ENCODE measurements at places on chromosomes 7 and 10.

DNA sequence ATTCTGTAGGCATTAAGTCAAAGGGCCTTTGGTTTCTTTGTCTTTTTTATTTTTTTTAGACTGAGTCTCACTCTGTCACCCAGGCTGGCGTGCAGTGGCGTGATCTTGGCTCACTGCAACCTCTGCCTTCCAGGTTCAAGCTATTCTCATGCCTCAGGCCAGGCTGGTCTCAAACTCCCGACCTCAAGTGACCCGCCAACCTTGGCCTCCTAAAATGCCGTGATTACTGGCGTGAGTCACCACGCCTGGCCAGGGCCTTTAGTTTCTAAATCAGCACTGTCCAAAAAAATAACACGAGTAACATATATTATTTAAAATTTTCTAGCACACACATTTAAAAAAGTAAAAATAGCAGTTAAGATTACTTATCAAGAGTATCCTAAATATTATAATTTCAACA lies 11.1 kb upstream of the ACSL5 start:
- DNase-seq, result no peak

DNA sequence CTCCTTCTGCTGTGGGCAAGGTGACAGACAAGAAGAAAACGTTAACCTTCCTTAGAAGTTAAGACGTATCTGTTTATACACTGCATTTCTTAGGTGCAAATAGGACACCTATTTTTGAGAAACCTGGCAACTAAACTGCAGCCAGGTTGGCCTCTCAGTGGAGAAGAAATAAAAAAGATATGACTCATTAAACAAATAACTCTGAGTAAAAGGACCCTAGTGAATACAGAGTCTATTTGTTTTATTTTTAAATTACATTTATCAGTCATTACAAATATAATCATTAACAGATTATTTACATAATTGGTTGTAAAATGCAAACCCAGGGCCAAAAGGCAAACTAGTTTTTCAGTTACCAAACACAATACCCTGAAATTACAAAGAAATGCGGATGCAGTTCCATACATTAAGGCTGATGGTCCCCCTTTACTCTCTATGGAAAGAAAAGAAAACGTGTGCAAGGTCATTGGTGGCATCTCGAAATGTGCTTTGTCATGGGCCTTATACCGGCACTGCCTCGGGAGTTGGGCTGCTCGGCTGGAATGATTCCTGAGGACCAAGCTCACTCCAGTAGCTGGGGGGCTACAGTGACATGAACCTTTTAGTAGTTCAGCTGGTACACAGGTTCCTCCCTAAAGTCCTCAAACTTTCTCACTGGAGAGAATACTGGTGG lies 38.4 kb downstream of the ADRB1 start:
- DNase-seq, result no peak

DNA sequence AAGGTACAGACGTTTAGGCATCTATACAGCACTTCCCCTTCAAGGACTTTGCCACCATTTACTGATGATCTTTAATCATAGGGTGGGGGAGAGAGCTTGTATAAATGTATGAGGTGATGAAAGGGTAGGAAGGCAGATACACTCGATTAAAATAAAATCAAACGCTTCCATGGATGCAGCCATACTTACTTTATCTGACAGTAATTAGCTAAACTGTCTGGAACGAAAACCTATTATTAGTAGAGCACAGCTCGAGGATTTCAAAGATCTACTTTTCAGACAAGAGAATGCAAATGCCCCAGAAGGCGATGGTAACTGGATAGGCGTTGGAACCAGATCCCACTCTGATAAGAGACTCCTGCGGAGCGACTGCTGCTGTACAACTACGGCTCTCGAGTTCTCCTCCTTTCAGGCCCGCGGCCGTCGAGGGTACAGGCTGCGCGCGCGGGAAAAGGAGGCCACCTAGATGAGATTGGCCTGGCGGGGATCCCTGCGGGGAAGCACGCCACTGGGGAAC lies 3.1 kb upstream of the NKX2-3 start:
- DNase-seq, result no peak

GRCh38 chr10:27392606-27393005 lies 111.5 kb upstream of the RAB18 start:
- DNase-seq, result no peak

DNA sequence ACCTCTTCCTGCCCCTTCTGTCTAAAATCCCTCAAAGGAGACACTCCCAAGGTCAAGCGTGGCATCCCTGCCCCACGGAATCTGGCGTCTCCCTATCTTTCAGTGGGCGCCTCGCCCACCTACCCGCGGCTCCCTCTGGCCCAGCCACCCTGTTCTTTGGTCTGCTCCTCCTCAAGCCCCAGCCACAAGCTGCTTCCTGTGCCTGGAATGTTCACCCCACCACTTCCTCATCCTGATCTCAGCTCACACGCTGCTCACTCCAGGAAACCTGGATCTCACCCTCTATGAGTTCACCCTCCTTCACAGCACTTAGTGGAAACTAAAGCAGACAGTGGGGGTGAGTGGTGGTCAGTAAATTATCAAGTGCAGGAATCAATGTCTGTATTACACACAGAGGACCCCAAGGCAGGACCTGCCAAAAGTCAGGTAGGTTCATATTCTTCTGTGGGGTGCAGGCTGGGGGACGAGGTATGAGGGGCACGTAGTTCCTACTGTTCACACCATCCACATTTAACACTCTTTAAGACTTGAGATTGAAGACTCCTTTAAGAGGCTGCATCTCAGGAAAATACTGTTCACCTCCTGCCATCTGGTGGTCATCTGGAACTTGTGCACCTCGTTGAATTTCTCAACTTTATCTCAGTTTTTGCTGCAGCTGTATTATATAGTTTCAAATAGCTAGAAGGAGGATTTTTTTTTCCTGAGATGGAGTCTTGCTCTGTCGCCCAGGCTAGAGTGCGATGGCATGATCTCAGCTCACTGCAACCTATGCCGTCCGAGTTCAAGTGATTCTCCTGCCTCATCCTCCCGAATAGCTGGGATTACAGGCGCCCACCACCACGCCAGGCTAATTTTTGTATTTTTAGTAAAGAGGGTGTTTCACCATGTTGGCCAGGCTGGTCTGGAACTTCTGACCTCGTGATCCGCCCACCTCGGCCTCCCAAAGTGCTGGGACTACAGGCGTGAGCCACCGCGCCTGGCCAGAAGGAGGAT lies 166.6 kb downstream of the ARHGAP21 start:
- no peak for DNase-seq

GRCh38 chr7:151744656-151745638 lies 132.0 kb downstream of the PRKAG2 start:
- no peak for DNase-seq

GRCh38 chr10:58661336-58661735 lies 148.7 kb downstream of the BICC1 start:
- DNase-seq, result no peak

- DNase-seq, result no peak
These were observed 23.0 kb downstream of the P4HA1 start for GRCh38 chr10:73073627-73074026.

DNA sequence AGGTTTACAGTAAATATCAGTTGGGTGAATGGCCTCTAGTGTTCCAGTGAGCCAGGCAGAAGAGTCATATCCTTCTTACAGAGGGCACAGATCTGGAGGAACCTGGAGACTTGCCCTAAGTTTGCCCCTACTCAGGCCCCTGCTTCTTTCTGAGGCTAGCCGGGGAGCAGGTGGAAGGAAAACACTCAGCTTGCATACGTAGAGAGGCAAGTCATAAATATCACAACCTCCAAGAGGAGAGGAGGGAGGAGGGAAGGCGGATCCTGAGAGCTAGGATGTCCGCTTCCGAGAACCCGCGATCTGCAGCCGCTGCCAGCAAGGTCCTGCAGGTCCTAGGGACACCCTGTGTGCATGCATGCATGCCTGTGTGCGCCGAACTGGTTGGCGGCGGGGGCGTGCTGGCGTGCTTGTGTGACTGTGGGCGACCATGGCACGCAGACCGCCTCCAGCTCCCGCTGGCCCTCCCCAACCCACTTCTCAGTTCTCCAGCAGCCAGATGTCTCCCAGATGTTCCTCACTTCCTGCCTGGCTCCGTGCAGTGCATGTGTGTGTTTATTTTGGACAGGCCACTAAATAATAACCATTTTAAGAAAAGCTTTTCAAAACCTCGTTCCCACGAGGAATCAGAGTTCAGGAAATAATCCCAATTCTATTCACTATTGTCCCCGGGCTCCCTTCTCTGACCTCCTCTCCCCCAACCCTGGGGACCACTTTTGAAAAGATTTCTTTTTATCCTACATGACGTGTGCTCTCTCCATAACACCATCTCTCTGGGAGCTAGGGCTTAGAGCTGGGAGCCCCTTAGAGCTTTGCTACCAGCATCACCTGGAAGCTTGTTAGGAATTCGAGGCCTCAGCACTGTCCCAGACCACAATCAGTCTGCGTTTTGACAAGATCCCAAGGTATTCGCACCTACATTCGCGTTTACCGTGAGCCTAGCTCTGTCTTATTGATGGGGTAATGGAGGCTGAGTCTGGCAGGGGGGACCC lies 32.4 kb downstream of the UNC5B start:
- DNase-seq, result no peak

DNA sequence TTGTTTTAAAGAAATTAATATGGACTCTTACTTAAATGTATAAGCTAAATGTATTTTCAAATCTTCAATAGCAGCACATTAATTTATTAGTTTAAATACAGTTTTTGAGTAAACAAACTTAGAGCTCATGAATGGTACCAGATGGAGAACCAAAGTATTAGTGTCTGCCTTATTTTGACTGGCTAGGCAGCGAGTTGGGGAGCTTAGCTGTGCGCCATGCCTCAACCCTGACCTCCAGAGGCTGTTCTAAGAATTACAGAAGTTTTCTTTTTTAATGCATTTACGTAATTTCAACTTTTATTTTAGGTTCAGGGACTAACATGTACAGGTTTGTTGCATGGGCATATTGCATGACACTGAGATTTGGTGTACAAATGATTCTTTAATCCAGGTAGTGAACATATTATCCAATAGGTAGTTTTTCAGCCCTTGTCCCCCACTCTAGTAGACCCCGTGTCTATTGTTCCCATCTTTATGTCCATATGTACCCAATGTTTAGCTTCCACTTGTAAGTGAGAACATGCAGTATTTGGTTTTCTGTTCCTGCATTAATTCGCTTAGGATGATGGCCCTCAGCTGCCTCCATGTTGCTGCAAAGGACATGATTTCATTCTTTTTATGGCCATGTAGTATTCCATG lies 166.8 kb downstream of the IQUB start:
- DNase-seq, result no peak

DNA sequence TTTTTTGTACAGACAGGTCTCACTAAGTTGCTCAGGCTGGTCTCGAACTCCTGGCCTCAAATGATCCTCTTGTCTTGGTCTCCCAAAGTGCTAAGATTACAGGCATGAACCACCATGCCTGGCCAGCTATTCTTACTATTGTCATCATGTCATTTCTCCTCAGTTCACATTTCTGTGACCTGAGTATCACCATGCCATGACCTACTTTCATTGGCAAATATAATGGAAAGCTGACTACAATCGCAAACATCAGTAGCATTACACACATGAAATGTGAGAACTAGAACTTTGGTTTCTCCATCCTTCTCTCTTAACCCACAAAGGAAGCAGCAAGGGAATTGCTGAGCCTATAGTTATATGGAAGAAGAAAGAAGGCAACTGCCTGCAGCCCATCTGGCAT lies 26.0 kb upstream of the WIPF3 start:
- DNase-seq, result no peak

- no peak for DNase-seq
These were observed 28.9 kb upstream of the ANAPC16 start for GRCh38 chr10:72186982-72187330.

DNA sequence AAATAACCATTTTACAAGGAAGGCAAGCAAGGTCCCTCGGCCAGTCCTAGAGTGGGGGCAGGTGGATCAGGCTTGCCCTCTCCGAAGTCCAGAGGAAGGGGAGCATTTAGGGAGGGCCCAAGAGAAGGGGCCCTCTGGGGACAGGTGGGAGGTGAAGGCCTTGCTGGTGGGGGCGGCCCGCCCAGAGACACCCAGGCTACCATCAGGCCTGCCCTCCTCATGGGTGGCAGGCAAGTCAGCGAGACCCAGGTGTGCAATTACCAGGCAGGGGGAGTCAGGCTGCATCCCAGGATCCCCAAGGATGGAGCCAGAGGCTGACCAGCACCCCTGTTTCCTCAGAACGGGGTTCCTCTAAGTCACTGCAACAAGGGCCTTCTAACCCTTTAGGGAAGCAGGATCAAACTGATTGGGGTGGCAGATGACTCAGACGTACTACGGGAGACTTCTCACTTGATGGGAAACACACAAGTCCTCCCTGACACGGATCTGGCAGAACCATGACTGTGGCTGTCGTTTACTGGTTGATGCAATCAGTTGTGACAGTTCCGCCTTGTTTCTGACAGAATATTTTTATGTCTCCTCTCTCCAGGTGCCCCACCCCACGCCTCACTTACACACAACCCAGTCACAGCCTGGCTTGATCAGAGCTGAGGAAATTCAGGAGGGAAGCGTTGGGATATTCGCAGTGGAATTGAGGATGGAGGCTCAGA lies 8.2 kb downstream of the LOXL4 start:
- no peak for DNase-seq

- no peak for DNase-seq
These were observed 220.4 kb downstream of the DOCK4 start for GRCh38 chr7:111985798-111986197.

GRCh38 chr7:55561690-55562089 lies 10.6 kb downstream of the VOPP1 start:
- no peak for DNase-seq

DNA sequence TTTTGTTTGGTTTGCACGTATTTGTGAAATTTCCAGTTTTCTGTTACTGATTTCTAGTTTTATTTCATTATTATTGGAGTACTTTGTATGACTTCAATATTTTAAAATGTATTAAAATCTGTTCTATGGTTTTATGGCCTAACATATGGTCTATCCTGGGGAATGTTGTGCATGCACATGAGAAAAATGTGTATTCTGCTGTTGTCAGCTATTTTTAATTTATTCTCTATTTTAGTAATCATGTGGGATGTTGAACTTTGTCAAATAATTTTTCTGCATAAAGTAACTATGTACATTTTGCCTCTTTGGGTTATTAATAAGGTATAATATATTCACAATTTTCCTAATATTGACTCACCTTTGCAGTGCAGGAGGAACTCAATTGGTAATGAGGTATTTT lies 46.7 kb downstream of the EBLN1 start:
- DNase-seq, result no peak

GRCh38 chr7:132755538-132756483 lies 179.5 kb upstream of the PLXNA4 start:
- no peak for DNase-seq

DNA sequence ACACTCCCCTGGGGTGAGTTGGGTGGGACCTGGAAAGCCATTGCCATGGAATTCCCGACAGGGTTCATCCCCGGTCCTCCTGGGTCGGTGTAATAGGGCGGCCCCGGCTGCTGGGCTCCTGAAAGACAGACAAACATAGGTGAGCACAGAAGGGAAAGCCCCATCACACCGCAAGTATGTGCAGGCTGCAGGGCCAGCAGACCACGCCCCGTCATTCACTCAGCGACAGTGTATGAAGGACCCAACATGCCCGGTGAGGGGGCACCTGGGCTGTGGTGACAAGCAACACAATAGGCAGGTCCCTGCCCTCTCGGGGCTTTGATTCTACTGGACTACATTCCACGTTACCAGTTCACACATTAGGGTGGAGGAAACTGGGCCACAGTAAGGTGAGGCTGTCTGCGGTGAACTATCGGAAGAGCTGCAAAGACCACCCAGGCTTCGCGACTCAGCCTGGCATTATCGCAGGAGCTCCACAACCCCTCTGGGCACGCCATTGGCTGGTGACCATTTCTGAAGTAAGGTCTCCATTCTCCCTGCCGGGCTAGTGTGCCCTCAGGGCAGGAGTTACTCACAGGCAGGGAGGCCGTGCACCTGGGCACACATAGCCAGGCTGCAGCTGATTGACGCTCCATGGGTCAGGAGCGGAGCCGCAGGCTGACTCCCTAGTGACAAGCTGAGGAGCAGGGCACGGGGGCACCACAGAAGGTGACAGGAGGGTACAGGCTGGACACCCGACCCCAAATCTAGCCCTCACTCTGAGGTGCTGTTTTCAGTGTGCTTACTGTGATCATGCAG lies 99.2 kb downstream of the VOPP1 start:
- DNase-seq, result no peak
